IPS DF 19.7 (cell line): ENCODE measurements at places on chromosomes 5 and 9.

DNA sequence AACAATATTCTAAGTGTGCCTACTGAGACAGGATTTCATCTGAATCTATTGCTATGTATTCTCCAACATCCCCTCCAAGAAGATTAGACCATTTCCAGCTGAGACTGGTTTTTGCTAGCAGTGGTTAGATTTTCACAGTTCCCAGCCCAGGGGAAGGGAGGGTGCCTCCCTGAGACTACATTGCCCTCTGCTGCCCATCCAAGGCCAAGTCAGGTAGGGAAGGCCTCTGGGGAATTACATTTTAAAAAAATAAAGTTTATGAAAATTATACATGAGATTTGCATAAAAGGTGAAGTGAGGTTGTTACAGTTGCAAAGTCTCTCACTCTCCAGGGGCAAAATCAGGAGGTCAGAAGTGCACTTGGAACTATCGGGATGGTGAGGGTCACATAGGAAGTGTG, 28.0 kb upstream of the SYK start:
- no peak for DNase-seq

DNA sequence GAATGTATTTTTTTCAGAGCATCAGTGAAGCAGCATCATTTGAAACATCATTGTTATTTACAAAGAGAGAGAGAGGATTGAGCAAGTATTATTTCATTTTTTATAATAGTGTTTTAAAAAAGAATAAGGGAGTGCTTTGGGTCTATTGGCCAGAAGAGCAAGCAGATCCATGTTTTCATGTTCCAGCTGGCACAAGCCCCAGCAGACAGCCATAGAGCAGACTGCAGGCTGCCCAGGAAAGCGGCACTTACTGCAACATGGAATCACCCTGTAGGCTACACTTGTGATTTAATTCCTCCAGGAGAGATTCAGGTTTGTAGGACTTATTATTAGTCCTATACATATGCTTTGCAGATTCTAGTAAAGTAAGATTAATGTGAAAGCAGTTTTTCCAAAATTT, 407.0 kb upstream of the GRAMD2B start:
- no peak for DNase-seq

GRCh38 chr5:125113328-125113727, 366.9 kb upstream of the ZNF608 start:
- no peak for DNase-seq

- no peak for DNase-seq
These were observed 69.8 kb downstream of the ACO1 start for GRCh38 chr9:32454280-32454679.

DNA sequence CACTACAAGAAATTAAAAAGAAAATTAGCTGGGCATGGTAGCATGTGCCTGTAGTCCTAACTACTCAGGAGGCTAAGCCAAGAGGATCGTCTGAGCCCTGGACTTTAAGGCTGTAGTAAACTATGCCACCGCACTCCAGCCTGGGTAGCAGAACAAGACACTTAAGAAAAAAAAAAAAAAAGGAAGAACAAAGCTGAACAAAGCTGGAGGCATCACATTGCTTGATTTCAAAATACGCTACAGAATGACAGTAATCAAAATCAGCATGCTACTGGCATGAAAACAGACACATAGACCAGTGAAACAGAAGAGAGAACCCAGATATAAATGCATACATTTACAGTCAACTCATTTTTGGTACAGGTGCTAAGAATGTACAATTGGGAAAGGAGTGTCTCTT, 14.5 kb upstream of the OTULIN start:
- no peak for DNase-seq
